ENCODE measurements at places on chromosomes 5 and 9. TPM values are rescaled to one million over a fixed set of nuclear protein-coding genes. Genes with fewer than 3 reads are reported as not detected.

Gene PCDHGA4
- not detected for polyA plus RNA-seq

Gene TMEM171
- 5.4 TPM for polyA plus RNA-seq

Gene HNRNPAB
- 61.2 TPM for polyA plus RNA-seq

Gene DRD1
- not detected for polyA plus RNA-seq

Gene ZNF367
- polyA plus RNA-seq, result 2.2 TPM

- H3K36me3 ChIP-seq, result no peaks in the 10 kb centered on the region
- peaks cover 9% of the 10 kb centered on the region for H3K27me3 ChIP-seq
- DNase-seq, result no peak
- no peak overlapping the region for H3K27ac ChIP-seq
- H3K4me3 ChIP-seq, result no peak overlapping the region
Observed at GRCh38 chr9:135416664-135417290, 62.8 kb upstream of the PPP1R26 start.

DNA sequence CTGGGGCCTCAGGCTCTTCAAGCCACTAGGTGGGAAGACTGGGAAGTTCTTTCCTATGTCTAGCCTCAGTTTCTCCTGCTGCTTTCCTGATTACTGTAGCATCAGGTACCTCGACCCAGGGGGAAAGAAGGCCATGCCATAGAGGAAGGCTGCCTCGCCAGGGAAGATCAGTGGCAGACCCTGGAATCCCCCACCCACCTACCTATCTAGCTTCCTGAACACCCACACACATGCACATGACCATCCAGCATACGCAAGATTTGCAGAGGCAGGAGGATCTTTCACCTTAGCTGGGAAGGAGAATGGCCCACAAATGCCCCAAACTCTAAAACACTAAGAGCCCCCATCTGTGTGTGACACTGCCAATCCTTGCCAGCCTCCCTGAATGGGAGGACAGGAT, 8.0 kb downstream of the NR5A1 start:
- H3K4me3 ChIP-seq, result no peak overlapping the region
- no peaks in the 10 kb centered on the region for H3K36me3 ChIP-seq
- H3K27me3 ChIP-seq, result peaks cover 20% of the 10 kb centered on the region
- no peak overlapping the region for H3K27ac ChIP-seq
- no peak for DNase-seq

- DNase-seq, result no peak
- H3K27me3 ChIP-seq, result peaks cover 7% of the 10 kb centered on the region
- no peak overlapping the region for H3K27ac ChIP-seq
Observed at GRCh38 chr5:149045089-149045460, 17.8 kb downstream of the SH3TC2 start.

GRCh38 chr9:134049236-134049635, 18.6 kb downstream of the BRD3 start:
- no peaks in the 10 kb centered on the region for H3K27me3 ChIP-seq
- DNase-seq, result no peak
- H3K36me3 ChIP-seq, result peaks cover 6% of the 10 kb centered on the region
- H3K4me3 ChIP-seq, result no peak overlapping the region
- no peak overlapping the region for H3K27ac ChIP-seq

GRCh38 chr9:123346026-123346425, 10.0 kb upstream of the CRB2 start:
- no peak for DNase-seq
- H3K27me3 ChIP-seq, result no peaks in the 10 kb centered on the region
- H3K36me3 ChIP-seq, result no peaks in the 10 kb centered on the region
- H3K4me1 ChIP-seq, result peaks cover 10% of the 10 kb centered on the region

DNA sequence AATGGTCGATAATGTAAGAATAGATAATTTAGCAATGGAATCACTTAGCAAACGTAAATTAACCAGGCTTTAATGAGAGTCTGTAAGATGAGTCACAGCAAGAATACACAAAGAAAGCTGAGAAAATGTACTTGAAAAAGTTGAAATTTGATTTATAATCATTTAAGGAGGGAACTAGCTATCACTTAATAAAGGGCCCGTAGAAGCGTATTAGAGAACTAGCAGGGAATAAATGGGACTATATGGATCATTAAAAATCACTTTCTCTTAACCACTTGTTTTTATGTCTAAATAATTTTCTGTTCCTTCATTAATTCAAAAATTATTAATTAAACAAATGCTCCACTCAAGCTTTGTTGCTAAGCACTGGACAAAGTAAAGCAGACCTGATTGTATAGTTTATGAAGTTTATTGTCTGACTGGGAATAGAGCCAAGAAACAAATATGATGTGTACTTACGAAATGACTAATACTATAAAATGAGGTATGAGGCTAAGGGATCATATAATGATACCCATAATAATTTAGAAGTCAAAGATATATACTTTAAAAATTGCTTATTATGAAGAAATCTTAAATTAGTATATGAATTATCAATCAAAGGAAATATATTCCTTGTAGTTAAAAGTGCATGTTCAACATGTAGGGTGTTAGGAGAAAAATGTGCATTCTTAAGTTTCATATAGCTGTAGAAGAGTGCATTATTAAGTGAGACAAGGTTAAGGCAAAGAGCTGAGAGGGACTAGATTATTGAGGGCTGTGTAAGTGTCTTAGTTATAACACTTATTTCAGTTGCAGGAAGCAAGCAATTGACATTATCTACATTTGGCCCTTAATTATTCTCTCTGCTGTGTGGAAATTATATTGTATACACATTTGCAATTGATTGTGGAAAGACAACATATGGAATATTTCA, 196.8 kb downstream of the PRDM9 start:
- H3K4me3 ChIP-seq, result no peak overlapping the region
- no peaks in the 10 kb centered on the region for H3K4me1 ChIP-seq
- no peak for DNase-seq

- H3K36me3 ChIP-seq, result no peaks in the 10 kb centered on the region
- no peaks in the 10 kb centered on the region for H3K27me3 ChIP-seq
- H3K27ac ChIP-seq, result no peak overlapping the region
- DNase-seq, result no peak
- H3K4me1 ChIP-seq, result peaks cover 35% of the 10 kb centered on the region
- no peak overlapping the region for H3K4me3 ChIP-seq
Observed at GRCh38 chr5:150431574-150431973, 18.0 kb downstream of the RPS14 start.

All from naive thymus-derived CD8-positive, alpha-beta T cell (primary cell).